ENCODE measurements at places on chromosomes 7 and 10. TPM values are rescaled to one million over a fixed set of nuclear protein-coding genes. Genes with fewer than 3 reads are reported as not detected.

Gene TOMM7
- 477 TPM for total RNA-seq

Gene HK1
- 37.3 TPM for total RNA-seq

Gene PPP1R9A
- total RNA-seq = 5.7 TPM

Gene CYP26C1
- not detected for total RNA-seq

Gene OR2A25
- total RNA-seq = not detected

Gene AHCYL2
- total RNA-seq = 7.3 TPM

Gene RINT1
- 15.5 TPM for total RNA-seq

Gene EBF3
- 0.15 TPM for total RNA-seq

Gene NKX2-3
- total RNA-seq = 0.06 TPM

Gene AGAP5
- total RNA-seq = 1.8 TPM

Gene OGDHL
- 0.15 TPM for total RNA-seq

Gene HABP2
- total RNA-seq = 0.13 TPM

Gene COL28A1
- total RNA-seq = 0.91 TPM

Gene EEF1AKMT2
- 18.3 TPM for total RNA-seq

Gene MPP7
- total RNA-seq = 0.15 TPM

Gene CALN1
- total RNA-seq = not detected

Gene UTF1
- total RNA-seq = not detected

Gene STMP1
- 32.0 TPM for total RNA-seq

Gene OR6V1
- not detected for total RNA-seq

Gene RAB11FIP2
- total RNA-seq = 11.7 TPM

Gene LRRC17
- total RNA-seq = 0.10 TPM

Gene FBXL13
- 0.42 TPM for total RNA-seq

Gene GPR141
- not detected for total RNA-seq

Gene NUDT13
- 3.0 TPM for total RNA-seq

Gene OR9A2
- not detected for total RNA-seq

Gene INMT
- not detected for total RNA-seq

Gene WIPF3
- 0.49 TPM for total RNA-seq

Gene ZFYVE27
- 27.7 TPM for total RNA-seq

Gene TMEM236
- total RNA-seq = 0.08 TPM

Gene GIMAP1
- total RNA-seq = not detected

Gene HOXA4
- total RNA-seq = 2.8 TPM

Gene ZP3
- 17.5 TPM for total RNA-seq

Gene KIAA1549
- total RNA-seq = 8.1 TPM

Gene BNIP3
- total RNA-seq = 40.9 TPM

Gene MICU1
- total RNA-seq = 62.7 TPM

Gene MTERF1
- total RNA-seq = 15.1 TPM

Gene DRGX
- total RNA-seq = not detected

Gene WASHC2A
- 14.3 TPM for total RNA-seq

Gene CYP2E1
- 0.19 TPM for total RNA-seq

Gene NANOS1
- 2.8 TPM for total RNA-seq

Gene TLX1
- total RNA-seq = not detected
